Hypothalamus (tissue), 51 donors: ENCODE measurements at places on chromosomes 7 and 10.

DNA sequence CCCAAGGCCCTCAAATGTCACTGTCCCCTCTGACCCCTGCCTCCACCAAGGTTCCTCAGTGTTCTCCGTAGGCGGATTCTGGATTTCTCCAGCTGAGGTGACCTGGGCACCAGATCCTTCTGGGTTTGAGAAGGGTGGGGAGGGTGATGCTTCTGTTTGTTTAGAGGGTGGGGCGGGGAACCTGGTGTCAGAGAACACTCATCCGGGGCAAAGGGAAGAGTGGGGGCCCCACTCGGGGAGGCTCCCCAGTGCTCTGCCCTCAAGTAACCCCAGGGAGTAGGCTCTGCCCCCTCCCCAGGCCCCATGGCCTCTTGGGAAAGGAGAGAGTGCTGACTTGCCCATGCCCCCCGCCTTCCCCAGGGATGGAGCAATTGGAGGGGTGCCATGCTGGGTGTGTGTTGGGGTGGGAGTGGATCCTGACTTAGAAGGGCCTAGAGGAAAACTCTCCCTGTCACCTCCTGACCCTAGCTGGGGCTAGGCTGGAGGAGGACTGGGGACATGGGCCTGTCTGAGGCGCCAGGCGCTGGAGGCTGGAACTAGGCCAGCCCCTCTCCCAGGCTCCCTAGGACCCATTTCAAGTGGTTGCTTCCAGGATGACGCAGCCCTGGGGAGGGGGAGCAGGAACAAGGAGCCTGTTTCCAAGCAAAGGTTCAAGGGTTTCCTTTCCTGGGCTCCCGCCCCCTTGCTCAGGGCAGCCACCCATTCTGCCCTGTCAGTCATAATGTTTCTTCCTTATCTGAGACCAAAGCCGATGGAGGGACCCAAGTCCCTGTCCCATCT, 27.9 kb downstream of the KAZALD1 start:
- no peak for DNase-seq

GRCh38 chr7:81478664-81479063, 291.2 kb downstream of the HGF start:
- no peak for DNase-seq

DNA sequence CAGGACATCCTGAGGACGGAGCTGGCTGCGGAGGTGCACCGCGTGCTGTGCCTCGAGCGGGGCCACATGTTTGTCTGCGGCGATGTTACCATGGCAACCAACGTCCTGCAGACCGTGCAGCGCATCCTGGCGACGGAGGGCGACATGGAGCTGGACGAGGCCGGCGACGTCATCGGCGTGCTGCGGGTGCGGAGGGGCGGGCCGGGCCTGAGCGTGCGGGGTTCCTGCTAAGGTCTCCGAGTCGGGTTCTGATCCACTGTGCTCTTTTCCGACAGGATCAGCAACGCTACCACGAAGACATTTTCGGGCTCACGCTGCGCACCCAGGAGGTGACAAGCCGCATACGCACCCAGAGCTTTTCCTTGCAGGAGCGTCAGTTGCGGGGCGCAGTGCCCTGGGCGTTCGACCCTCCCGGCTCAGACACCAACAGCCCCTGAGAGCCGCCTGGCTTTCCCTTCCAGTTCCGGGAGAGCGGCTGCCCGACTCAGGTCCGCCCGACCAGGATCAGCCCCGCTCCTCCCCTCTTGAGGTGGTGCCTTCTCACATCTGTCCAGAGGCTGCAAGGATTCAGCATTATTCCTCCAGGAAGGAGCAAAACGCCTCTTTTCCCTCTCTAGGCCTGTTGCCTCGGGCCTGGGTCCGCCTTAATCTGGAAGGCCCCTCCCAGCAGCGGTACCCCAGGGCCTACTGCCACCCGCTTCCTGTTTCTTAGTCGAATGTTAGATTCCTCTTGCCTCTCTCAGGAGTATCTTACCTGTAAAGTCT, 10.4 kb downstream of the ATG9B start:
- peak; percentile 69 for DNase-seq

- DNase-seq: no peak
Observed at GRCh38 chr10:82982110-82982608, 1107.2 kb downstream of the NRG3 start.

- no peak for DNase-seq
Observed at GRCh38 chr10:103765981-103766380, 89.4 kb downstream of the SH3PXD2A start.

GRCh38 chr10:51708609-51709008, 9.2 kb upstream of the CSTF2T start:
- no peak for DNase-seq

DNA sequence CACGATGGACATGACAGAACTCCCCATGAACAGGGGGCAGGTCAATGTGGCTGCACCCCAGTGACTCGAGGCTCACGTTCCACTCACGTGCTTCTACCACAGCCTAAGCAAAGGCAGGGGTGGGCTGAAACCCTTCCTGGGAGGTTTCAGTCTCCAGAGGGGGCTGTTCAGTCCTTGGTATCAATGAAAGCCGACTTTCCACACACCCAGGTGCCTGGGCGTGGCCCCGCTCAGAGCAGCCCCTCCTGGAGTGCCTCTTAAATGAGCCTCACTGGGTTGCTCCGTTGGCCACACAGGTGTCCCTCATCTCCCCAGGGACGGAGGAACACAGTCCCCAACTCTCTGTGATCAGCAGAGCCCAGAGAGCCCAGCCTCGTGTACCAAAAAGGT, 90.5 kb upstream of the PDGFA start:
- no peak for DNase-seq

DNA sequence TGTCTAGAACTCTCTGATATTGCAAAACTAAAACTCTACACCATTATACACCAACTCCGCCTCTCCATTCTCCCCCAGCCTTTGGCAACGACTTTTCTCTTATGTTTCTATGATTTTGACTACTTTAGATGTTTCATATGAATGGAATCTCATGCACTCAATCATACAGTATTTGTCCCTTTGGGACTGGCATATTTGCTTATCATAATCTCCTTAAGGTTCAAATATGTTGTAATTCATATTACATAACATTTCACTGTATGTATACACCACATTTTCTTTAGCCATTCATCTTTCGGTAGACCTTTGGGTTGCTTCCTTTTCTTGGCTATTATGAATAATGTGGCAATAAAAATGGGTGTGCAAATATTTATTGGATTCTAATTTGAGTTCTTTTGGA, 164.4 kb downstream of the ARL4A start:
- no peak for DNase-seq

- DNase-seq: no peak
Observed at GRCh38 chr10:72080042-72080975, 8.0 kb downstream of the SPOCK2 start.

DNA sequence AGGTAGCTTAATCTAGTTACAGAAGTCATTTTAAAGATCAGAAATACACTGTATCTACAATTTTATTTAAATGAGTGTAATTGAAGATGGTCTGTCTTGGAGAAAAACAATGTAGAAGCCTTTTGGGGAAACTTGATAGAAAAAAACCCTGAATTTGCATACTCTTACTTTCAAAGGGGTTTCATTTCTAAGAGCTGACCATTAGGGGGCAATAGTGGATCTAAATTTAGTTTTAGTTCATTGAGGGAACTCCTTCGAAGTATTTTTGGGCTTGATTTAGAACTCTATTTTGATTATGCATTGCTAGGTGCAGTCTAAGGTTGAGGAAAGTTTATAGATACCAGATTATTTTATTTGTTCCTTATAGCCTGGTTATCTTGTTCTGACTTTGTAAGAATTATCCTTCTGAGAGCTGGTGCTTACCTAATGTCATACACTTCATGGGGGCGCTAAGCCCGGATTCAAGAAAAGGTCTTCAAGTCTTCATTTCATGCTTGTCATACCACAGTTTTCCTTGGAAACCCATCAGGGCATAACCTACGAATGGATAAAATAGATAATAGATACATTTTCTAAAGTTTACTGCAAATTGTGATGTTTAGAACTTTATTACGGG, 69.1 kb upstream of the MXI1 start:
- DNase-seq: no peak

DNA sequence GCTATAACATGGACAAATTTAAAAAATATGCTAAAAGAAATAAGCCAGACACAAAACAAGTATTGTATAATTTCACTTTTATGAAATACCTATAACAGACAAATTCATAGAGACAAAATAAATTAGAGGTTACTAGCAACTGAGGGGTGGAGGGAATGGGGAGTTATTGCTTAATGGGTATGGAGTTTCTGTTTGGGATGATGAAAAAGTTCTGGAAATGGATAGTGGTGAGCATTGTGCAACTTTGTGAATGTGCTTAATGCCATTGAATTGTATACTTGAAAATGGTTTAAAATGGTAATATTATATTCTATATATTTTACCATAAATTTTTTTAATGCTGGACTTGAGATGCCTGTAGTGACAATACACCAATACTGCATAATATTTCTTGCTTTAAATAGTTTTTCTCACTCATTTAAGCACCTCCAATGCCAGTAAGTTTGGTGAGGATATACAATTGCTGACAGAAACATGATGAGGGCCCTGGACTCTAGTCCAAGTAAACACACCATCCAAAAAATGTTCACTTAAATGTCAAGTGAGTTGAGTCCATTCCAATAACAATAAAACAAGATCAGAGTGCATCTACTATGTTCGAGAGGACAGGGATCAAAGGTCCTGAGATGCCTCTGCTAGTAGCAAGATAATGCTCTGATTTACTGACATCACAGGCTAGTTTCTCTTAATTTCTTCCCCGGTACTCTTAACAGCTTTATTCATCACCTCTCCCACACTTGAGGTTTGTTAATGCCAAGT, 71.9 kb downstream of the NT5C2 start:
- DNase-seq: no peak

DNA sequence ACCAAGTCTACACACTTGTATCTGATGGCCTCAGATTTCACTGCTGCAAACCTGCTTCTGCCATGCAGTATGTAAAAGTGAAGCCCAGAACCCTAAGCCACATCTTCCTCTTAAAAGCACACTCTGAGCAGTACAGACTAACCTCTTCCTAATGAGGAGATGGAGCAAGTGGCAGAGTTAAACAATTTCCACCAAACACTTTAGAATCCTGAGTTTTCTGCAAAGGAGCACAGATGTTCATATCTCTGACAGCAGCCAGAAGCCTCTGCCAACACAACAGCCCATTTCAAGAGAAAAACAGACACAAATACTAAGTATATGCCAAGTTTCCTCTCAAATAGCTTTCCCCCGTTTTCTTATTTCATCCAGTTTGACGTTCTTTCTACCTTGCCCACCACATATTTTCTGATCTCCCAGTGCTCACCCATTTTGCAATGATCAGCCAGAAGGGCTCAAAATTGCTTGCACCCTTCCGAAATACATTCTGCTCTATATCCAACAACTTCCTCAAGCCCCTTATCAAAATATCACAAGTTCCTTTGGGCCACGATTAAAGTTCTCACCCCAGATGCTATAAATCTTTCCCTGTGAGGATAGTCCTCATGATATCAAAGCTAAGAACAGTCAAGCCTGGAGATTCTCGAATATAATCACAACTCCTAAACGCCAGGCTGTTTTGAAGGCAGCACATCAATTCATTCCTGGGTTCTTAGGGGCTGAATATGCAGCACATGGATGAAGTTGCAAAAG, 27.5 kb downstream of the ELMO1 start:
- DNase-seq: no peak

DNA sequence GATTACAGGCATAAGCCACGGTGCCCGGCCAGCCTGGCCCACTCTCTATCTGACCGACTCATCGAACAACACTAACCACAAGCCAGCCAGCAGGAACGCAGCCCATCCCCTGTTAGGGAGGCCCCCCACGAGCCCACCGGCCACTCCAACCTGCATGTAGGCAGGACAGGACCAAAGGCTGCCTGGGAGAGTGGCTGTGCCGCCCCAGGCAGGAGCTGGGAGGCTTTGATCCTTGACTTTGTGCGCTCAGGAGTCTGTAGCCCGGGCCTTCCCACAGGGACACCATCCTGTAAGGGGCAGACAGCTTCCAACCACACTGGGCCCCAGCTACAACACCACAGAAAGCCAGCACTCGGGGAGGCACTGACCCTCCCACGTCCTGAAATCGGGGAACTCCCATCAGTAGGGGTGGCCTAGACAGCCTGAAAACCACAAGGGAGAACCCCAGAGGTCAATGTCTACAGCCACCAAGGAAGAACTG, 29.4 kb downstream of the GRID1 start:
- DNase-seq: no peak

DNA sequence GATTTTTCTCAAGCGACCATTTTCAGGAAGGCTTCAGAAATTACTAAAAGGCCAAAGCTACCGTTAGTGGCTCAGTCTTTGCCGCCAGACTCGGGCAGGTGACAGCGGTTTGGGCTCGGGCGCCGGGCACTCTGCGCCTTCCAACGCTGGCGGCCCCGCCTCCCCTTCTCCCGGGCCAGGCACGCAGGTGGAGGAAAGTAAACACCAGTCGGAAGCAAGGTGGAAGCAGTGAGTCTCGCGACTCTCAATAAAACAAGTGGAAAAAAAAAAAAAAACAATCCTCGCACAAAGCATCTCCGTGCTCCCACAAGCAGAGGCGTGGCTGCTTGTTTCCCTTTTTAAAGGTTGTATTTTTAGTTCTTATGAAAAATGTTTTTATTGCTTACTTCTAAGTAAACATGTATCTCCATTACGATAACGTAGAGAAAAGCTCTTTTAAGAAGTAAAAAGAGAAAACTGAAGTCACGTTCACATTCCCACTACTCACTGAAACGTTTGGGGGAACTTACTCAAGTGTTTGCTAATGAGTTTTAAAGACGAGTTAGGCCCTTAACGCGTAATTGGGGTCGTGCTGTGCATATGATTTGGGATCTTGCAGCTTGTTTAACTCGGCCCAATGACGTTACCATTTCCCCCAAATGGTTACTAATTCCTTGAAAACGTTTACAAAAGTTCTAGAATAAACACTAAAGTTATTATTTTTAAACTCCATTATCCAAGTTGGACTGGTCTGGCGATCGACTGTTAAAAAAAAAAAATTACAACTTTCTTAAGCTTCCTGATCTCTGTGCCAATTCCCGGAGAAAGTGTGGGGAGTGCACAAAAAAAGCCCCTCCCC, 864 bp downstream of the CDCA7L start:
- no peak for DNase-seq

- no peak for DNase-seq
Observed at GRCh38 chr10:124142960-124143359, 49.6 kb upstream of the CHST15 start.

- no peak for DNase-seq
Observed at GRCh38 chr7:40033826-40034225, 83.8 kb downstream of the CDK13 start.

- no peak for DNase-seq
Observed at GRCh38 chr7:107166736-107167426, 1.9 kb upstream of the HBP1 start.

- no peak for DNase-seq
Observed at GRCh38 chr7:16365952-16366351, 55.4 kb downstream of the CRPPA start.
